ENCODE measurements at places on chromosomes 16 and 17. TPM values are rescaled to one million over a fixed set of nuclear protein-coding genes. Genes with fewer than 3 reads are reported as not detected.

Gene NPIPB13
- 9.8 TPM for total RNA-seq

Gene SMIM36
- not detected for total RNA-seq

Gene HAPSTR1
- 65.1 TPM for total RNA-seq

Gene ZMYND15
- not detected for total RNA-seq

Gene ZDHHC7
- total RNA-seq = 24.6 TPM

Gene CD79B
- 50.2 TPM for total RNA-seq

Gene ALOX15B
- not detected for total RNA-seq

Gene C17orf67
- total RNA-seq = 4.1 TPM

Gene ASIC2
- total RNA-seq = not detected
